ENCODE measurements at places on chromosomes 2 and 18.
A peak's percentile ranks its signal among the peaks of the same experiment; 100 is the strongest.

- no peak for DNase-seq
Observed at GRCh38 chr2:71747559-71747958, 294.2 kb downstream of the DYSF start.

GRCh38 chr2:148699830-148700229 lies 55.3 kb downstream of the EPC2 start:
- DNase-seq = no peak

GRCh38 chr2:177172034-177172880 lies 40.3 kb upstream of the HNRNPA3 start:
- DNase-seq = no peak

DNA sequence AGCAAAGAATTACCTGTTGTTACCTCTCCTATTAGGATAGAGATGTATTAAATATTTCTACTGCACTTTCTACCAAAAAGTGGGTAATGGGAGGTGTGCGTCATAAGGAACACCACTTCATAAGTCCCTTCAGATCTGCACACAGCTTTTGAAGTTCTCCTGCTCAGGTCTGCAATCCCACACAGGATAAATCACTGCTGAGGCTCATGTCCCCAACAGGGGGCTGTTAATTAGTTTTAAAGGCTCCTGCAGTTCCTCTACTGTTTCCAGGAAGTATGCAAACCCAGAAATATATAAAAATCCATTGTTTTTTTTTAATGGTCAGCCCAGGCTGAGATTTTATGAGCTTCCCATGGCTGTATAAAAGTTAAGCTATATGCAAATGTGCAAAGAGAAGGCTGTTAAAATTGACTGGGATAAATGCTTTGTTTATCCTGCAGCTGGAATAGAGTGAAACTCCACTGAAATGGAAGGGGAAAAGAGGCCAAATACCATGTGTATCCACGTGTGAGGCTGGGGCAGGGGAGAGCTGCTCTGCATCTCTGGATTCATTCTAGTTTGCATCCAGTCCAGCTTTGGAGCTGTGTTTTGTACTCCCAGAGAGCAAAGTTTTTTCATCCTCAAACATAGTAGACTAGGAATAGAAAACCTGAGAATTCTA lies 903.7 kb downstream of the TDRD15 start:
- no peak for DNase-seq

- DNase-seq = no peak
Observed at GRCh38 chr18:63681449-63682340, 20.0 kb upstream of the SERPINB3 start.

- no peak for DNase-seq
Observed at GRCh38 chr2:16272038-16272788, 331.9 kb downstream of the MYCN start.

GRCh38 chr18:8667846-8668245 lies 37.5 kb upstream of the MTCL1 start:
- DNase-seq = no peak

- DNase-seq = no peak
Observed at GRCh38 chr2:96258166-96259022, 7.4 kb downstream of the TMEM127 start.

GRCh38 chr2:172093416-172094293 lies 8.3 kb downstream of the DLX1 start:
- DNase-seq = no peak

DNA sequence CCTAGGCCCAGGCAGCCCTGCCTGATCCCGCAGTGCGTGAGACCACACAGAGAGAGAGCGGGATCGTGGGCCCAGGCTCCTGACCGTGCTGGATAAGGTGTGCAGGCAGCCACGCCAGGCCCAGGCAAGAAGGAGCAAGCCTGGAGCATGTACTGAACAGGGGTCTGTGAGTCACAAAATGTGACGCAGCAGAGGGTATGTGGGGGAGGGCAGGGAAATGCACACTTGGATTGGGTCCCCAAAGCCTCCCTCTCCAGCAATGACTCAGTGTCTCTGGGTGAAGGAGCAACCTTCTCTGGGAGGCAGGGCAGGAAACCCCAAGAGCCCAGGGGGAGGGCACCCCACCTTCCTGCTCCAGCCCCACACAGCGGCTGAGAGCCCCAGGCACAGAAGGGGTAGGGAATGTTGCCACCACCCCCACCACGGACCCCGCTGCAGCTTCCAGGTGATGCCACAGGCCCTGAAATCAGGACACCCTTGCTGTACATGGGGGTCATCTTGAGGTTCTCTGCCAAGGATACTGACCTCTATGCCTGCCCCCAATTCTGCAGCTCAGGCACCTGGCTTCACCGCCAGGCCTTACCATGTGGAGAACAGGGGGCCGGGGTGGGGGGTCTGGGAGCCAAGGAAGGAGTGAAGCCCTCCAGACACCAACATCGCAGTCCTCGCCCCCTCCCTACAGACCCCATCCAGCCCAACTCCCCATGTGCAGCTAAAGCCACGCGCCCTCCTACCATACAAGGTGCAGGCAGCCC lies 1.3 kb upstream of the GPC1 start:
- DNase-seq = no peak

GRCh38 chr18:961644-962355 lies 57.1 kb downstream of the ADCYAP1 start:
- peak; percentile 47 for DNase-seq

DNA sequence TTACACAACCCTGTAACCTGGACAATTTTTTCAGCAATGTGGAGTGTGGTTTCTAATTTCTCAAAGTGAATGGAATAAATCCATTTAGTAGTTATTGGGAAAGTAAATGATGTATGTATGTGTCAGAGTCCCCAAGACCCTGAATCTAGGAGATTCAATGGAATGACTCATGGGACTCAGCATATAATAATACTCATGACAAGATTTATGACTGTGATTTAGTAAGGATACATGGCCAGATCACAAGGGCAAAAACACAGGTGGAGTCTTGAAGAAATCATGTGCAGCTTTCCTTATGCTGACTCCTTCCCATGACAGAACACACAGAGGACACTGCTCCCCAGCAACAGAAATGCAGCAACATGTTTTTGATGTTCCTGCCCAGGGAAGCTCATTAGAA lies 1877.7 kb upstream of the LRRTM1 start:
- DNase-seq = no peak

GRCh38 chr2:212619954-212620353 lies 81.4 kb upstream of the ERBB4 start:
- no peak for DNase-seq

- no peak for DNase-seq
Observed at GRCh38 chr2:151849413-151850010, 21.3 kb upstream of the ARL5A start.

GRCh38 chr2:127014224-127014623 lies 92.7 kb downstream of the BIN1 start:
- no peak for DNase-seq

GRCh38 chr2:101185085-101185484 lies 33.9 kb upstream of the TBC1D8 start:
- no peak for DNase-seq

DNA sequence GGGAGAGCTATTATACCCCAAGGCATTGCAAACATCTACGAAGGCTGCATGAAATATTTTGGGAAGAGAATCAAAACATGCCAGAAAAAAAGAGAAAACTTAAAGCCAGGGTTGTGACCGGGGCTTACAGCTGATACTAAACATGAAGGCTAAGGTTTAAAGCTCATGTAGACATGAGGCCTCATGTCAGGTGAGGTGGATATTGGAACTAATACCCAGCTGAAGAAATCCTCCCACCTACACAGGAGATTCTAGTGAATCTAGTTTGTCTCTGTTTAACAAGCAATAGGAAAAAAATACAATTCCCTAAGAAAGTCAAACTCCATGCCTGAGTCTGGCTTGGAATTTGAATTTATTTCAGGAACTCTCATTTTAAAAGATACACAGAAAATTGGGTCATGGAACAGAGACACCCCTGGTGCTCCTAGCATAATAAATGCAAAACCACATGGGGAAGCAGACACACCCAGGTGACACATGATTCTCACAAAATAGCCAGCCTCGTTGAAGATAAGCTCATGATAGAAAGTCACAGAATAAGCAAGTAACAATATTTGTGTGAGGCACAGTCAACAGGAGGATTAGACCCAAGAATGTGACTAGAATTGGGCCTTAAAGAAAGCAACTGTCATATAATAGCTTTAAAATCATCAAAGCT lies 42.2 kb downstream of the UPP2 start:
- DNase-seq = no peak

DNA sequence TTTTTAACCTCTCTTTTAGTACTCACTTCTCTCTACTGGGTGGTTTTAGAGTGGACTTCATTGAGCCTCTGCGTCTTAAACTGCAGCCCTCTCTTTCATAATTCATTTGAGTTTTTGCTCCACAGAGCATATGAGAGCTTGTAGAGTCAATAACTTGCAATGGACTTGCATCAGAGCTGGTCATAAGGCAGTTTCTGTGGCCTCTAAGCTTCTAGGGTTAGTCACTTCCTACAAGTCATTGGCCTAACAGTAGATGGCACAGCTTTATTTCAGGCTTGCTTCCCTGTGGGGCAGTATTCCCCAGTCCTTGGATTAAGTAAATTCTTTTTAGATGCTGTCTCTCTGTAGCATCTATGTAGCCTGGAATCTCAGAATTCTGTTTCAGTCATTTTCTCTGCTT lies 1435.7 kb downstream of the LRP1B start:
- DNase-seq = no peak

- DNase-seq = no peak
Observed at GRCh38 chr2:234770031-234770506, 181.7 kb upstream of the SH3BP4 start.

- no peak for DNase-seq
Observed at GRCh38 chr2:151995161-151995557, 103.7 kb downstream of the CACNB4 start.

DNA sequence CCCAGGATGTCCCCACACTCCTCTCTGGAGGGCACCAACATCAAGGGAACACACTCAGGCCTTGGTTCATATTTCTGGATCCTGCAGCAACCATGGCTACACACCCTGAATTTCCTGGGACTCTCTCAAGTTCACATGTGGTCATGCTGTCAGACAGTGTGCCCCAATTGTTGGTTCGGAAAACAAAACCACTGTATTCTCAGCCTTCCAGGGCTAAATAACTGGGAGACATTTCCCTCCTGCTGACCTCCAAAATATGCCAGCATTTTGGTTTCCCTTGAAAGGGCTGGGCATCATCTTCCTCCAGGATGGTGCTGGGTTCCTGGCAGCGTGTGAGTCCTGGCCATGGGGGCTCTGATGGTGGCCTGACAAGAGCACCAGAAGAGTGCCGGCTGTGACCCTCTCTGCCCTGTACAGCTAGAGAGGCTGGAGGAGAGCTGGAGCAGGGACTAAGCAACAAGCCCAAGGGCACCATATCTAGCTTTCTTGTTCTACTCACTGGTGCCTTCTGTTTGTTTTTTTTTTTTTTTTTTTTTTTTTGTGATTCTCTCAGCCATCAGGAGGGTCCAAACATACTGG lies 37.5 kb upstream of the WIPF1 start:
- DNase-seq = no peak

DNA sequence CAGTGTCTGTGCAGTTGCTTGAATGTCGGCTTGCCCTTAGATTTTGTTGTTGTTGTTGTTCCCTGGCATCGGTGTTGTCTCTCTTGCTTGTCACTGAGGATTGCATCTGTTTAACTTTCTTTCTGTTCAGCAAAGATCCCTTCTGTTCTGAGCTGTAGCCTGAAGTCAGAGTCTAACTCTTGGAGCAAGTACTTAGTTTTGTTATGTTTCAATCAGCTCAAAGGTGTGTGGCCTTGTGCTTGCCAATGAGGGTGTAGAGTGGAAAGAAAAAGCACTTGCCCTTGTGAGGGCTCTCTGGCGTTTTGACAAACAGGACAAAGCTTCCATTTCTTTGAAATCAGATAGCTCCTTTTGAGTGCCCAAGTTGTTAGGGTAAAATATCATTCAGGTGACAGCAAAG lies 757.1 kb upstream of the CDH7 start:
- DNase-seq = peak; percentile 2

- DNase-seq = no peak
Observed at GRCh38 chr2:63643486-63643885, 54.7 kb downstream of the MDH1 start.

DNA sequence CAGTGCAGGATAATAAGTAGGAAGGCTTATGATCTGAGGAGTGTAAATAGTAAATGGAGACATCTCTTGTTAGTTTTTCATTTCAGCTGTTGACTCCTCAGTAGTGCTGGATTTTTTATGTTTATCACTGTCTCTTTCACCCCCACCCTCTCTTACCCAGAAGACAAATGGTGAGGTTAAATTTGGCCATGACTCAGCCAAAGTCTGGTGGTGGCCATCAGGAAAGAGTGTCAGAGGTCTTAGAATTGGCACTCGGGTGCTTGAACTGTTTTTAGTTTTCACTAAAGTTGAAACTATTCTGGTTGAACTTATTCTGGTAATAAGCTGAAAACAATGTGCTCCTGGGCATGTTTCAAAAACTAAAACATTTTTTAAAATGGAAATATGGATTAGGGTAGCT lies 123.3 kb downstream of the FHOD3 start:
- peak; percentile 58 for DNase-seq

GRCh38 chr2:223554923-223555322 lies 47.2 kb downstream of the SCG2 start:
- DNase-seq = no peak

- no peak for DNase-seq
Observed at GRCh38 chr18:70732188-70732587, 443.3 kb downstream of the SOCS6 start.

DNA sequence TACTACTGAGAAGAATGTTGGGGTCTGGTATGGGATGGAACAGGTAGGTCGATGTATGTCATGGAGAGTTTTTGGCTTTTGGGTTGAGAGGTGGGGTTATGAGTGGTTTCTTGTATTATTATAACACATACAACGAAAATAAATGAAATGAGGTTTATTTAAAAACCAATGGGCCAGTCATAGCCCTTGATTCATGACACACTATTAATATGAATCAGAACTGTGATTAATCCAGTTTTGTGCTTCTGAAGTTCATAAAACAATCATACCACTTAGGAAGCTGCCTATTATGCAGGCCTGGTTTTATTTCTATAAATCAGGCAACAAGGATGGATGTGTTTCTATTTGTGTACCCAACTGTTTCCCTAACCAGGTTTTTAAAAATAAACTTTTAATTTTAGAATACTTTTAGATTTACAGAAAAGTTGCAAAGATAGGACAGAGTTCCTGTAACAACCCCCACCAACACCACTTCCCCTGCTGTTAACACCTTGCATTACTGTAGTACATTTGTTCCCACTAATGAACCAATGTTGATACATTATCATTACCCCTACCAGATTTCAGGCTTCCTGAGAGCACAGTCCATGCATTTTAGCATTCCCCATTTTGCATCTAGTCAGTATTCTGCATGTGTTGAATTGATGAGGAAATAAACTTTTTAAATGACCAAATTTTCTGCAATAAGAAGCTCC lies 37.5 kb upstream of the NCOA1 start:
- no peak for DNase-seq

DNA sequence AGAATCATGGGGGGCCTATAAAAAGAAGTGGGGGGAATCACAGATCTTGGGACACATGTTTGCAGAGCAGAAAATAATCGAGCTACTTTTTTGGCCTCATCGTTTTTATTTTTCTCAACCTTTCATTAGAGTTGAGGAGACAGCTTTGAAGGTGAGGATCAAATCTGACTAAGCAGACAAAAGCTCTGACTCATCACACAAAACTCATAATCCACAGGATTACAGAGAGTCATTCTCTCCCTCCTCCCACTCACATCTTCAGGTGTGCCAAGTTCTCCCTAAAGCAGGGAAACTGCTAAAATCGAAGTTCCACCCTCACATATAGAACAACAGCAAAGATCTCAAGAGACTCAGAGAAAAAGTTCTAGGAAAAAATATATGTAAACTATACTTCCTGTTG lies 15.6 kb downstream of the BAZ2B start:
- DNase-seq = no peak

Measured in GM12865 (cell line).